ENCODE measurements at places on chromosomes 2 and 18.

DNA sequence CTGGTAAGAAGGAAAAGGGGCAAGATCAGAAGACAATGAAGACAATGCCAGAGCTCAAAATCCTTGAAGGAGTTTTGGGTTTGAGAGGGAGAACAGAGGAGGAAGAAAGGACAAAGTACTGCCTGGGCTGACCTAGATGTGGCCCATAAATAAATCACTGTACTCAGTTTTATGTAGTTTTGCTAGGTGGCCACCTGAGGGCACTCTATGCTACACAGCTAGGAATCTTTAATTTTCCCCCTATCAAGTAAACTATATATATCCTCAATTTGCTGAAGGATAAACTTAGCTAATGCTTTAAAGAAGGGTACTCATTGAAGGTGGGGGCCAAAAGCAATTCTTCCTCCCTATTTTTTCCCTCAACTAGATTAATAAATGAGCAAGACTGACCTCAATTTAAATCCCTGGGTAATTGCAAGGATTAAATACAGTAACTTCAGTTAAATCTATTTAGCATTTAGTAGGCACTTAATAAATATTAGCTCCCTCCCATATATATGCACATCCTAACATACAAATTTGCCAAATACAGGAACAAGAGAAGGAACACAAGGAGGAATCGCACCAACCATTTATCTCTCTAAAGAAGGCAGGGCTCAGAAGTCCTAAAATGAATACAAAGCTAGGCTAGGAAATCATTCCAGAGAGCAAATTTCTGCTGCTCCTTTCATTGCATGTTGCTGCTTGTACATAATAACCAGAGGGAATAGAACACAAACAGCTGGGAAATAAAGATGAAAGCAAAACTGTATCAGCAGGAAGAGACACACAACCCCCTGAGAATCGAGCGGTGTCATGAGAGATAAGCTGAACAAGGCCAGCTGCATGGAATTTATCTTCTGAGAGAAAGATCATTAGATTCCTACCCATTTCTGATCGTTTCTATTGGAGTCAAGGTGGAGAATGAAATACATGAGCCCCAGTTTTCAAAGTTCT lies 540.1 kb downstream of the NRXN1 start:
- DNase-seq, result no peak

DNA sequence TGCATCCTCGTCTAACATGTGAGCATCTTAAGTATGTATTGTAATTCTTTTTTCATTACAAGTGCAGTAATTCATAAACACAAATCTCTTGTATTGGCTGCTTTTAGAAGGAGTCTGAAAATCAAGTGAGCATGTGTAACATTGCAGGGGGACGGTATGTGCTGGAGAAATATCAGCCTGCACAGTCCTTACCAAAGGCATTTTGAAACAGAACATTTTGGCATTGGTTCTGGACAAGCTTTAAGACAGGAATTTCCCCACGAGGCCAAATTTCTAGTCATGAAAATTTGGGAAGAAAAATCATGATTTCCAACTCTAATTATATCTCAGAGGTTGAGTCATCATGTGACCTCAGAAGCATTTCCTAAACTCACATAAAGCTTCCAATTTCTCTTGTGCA lies 24.7 kb upstream of the NRP2 start:
- DNase-seq, result no peak

DNA sequence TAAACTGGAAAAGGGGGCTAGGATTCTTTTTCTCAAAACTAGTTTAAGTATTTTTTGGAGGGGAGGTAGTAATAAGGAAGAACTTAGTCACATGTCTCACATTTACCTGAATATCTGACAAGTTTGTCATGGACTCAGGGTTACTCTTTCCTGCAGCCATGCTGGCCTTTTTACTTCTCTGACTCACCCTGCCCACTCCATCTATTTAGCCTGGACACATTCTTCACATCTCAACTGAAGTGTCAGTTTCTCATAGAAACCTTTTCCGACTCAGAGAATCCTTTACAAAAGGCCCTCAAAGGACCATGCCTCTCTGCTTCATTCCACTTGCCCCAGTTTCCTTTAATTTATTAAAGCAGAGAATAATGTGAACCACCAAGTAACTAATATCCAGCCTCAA lies 42.6 kb downstream of the SCN7A start:
- no peak for DNase-seq

GRCh38 chr2:37020212-37020886 lies 54.0 kb upstream of the STRN start:
- no peak for DNase-seq

DNA sequence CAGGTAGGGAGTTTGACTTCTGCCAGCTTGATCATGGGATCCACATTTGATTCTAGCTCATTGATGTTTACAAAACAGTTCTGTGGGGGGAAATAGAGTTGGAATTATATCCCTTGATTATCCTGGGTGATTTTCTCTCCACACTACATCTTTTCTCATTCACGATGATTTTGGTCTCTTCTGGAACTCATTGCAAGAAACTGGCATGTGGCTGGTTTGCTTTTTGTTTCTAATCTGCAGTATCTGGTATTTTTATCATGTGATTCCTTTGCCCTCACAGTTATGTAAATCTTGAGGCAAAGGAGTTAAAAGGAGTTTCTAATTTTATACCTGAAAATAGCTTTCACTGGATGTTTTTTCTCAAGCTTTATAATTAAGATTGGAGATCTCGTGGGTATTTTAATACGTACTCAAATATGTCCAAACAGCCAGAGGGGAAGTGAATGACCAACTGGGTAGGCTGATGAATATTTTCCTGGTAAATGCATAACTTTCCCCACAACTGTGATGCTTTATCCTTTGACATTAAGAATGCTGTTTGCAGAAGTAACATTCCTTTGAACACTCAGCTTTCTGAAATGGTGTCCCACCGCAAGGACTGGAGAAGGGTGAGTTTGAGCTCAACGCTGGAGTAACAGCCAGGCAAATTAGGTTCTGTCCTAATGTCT lies 502.9 kb upstream of the ZEB2 start:
- DNase-seq, result no peak

- no peak for DNase-seq
Measured at GRCh38 chr2:24919037-24919505, 966 bp downstream of the ADCY3 start.

DNA sequence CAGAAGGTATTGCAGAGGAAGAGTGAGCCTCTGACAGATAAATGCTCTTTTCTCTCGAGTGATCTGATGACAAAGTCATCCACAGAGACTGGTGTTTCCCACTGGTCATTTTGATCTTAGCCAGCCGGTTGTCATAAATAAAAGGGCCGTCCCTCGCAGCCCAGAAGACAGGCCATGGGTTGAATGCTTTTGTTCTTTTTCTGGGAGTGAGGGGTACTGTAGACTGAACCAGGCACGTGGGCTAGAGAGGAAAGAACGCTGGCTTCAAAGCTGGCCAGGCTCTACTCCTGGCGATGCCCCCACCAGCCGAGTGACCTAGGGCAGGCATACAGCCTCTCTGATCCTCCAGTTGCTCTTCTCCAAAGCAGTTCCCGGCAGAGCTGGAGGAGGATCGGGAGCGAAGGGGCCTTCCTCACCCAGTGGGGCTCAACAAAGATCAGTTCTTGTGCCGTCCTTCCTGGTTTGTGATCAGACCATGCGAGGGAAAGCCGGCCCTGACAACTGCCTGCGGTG lies 193.5 kb downstream of the INHBB start:
- no peak for DNase-seq
